ENCODE measurements at places on chromosomes 4 and X. TPM values are rescaled to one million over a fixed set of nuclear protein-coding genes. Genes with fewer than 3 reads are reported as not detected.

- H3K27ac ChIP-seq: peak overlapping the region; percentile 1
- peaks cover 49% of the 10 kb centered on the region for H3K4me1 ChIP-seq
- no peak for DNase-seq
- H3K27me3 ChIP-seq: no peaks in the 10 kb centered on the region
- no peaks in the 10 kb centered on the region for H3K36me3 ChIP-seq
- H3K4me3 ChIP-seq: no peak overlapping the region
These were observed 66.3 kb downstream of the WWC2 start for GRCh38 chr4:183165376-183165775.

DNA sequence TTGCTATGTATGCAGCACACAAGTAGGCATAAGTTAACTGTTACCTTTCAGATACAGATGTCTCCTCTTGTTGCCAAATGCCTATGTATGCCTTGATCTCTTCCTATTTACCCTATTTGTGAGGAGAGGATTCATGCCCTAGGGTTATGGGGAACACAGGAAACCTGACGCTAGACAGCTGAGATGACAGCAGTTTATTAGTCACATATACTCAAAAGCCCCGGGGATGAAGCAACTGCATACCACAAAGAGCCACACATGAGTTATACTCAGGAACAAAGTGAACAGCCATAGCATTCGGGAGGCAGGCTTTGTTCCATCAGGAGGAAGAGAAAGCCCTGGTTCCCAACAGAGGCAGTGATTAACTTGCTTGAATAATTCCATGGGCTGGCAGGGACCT, 1011.7 kb upstream of the PCDH7 start:
- no peaks in the 10 kb centered on the region for H3K27me3 ChIP-seq
- H3K4me3 ChIP-seq: no peak overlapping the region
- DNase-seq: no peak
- H3K36me3 ChIP-seq: peaks cover 22% of the 10 kb centered on the region
- no peak overlapping the region for H3K27ac ChIP-seq

GRCh38 chrX:139113708-139114107, 402.2 kb upstream of the FGF13 start:
- no peaks in the 10 kb centered on the region for H3K36me3 ChIP-seq
- H3K4me3 ChIP-seq: no peak overlapping the region
- no peaks in the 10 kb centered on the region for H3K4me1 ChIP-seq
- no peak for DNase-seq
- H3K27ac ChIP-seq: no peak overlapping the region

- H3K27ac ChIP-seq: no peak overlapping the region
- no peak overlapping the region for H3K4me3 ChIP-seq
- H3K36me3 ChIP-seq: peaks cover 35% of the 10 kb centered on the region
- DNase-seq: no peak
- H3K27me3 ChIP-seq: no peaks in the 10 kb centered on the region
These were observed 170.9 kb downstream of the APBB2 start for GRCh38 chr4:41043465-41043864.

- no peak overlapping the region for H3K27ac ChIP-seq
- H3K36me3 ChIP-seq: no peaks in the 10 kb centered on the region
- H3K4me1 ChIP-seq: peaks cover 20% of the 10 kb centered on the region
- no peak for DNase-seq
These were observed 276.9 kb downstream of the FAM47A start for GRCh38 chrX:33855251-33855650.

- H3K36me3 ChIP-seq: peaks cover 16% of the 10 kb centered on the region
- no peaks in the 10 kb centered on the region for H3K27me3 ChIP-seq
- H3K4me1 ChIP-seq: peaks cover 3% of the 10 kb centered on the region
- H3K27ac ChIP-seq: no peak overlapping the region
- no peak overlapping the region for H3K4me3 ChIP-seq
These were observed 36.9 kb downstream of the TLR10 start for GRCh38 chr4:38745881-38746280.

DNA sequence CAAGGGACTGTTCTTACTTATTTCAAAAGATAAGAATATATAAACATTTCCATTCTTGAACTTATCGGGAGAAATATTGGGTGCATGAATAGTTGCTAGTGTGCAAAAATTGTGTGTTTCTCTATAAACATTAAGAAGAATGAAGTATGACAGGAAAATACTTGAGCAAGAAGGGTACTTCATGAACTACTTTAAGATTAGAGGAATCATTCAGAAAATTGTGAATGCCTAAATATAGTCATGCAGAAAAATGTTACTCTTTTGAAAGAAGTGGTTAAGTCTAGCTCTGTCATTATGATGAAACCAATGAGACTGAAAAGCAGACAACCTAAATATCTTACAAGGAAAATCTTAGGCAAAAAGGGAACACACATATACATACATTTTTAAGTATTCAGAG, 207.8 kb upstream of the PCDH18 start:
- no peak for DNase-seq
- no peaks in the 10 kb centered on the region for H3K27me3 ChIP-seq
- peaks cover 9% of the 10 kb centered on the region for H3K4me1 ChIP-seq
- H3K36me3 ChIP-seq: no peaks in the 10 kb centered on the region

GRCh38 chr4:174926958-174927357, 8.8 kb downstream of the ADAM29 start:
- H3K36me3 ChIP-seq: peaks cover 3% of the 10 kb centered on the region
- H3K27ac ChIP-seq: no peak overlapping the region
- peaks cover 21% of the 10 kb centered on the region for H3K4me1 ChIP-seq
- H3K27me3 ChIP-seq: no peaks in the 10 kb centered on the region
- H3K4me3 ChIP-seq: no peak overlapping the region

DNA sequence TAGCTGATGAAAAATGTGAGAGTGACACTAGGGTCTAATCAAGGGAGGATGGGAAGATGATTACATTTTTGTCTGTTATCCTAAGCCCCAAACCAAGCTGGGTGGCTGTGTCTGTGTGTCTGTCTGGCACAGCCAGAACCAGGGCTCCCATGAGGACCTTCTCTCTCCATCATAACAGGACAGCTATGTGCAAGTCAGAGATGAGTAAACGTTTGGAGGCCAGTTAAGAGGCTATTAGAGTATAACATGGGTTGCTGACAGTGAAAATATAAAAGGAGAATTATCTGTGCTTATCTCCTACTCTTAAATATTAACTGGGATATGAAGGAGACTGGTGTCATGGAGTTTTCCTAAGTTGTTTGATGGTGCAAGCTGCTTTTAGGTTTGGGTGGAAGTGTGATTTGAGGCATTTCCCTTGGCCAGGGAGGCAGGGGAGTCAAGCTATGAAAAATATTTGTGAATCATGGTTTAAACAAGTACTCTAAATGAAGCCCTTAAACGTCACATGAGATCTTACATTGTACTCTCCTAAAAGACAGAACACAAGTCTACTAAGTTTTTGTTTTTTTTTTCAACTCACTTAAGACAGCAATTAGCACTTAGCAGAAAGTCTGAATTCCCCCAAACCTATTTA, 156.2 kb downstream of the ENOX2 start:
- H3K4me1 ChIP-seq: no peaks in the 10 kb centered on the region
- no peak for DNase-seq
- no peak overlapping the region for H3K27ac ChIP-seq

DNA sequence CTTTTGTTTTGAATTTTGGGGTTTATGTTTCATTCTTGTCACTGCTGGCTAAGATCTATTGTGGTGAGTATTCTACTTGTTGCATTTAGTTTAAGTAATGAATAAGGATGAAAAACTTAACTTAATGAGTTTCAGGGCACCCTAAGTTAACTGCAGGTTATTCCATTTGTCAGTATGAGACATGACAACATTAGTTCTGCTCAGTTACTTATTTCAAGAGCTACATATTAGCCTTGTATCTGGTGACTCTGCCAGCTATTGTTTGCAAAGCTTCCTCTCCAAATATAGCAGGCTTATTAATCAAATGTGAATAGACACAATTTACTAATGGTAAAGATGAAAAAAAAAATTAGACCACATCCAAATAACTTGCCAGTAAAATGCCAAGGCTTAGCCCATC, 567.1 kb downstream of the IL15 start:
- no peak for DNase-seq
- no peak overlapping the region for H3K4me3 ChIP-seq
- peaks cover 6% of the 10 kb centered on the region for H3K4me1 ChIP-seq
- no peak overlapping the region for H3K27ac ChIP-seq

GRCh38 chrX:21972721-21973120, 32.2 kb downstream of the SMS start:
- no peak overlapping the region for H3K4me3 ChIP-seq
- no peak for DNase-seq
- H3K36me3 ChIP-seq: peaks cover 49% of the 10 kb centered on the region
- H3K4me1 ChIP-seq: peaks cover 3% of the 10 kb centered on the region

GRCh38 chr4:173746424-173746823, 216.4 kb upstream of the HAND2 start:
- no peak overlapping the region for H3K4me3 ChIP-seq
- H3K36me3 ChIP-seq: no peaks in the 10 kb centered on the region
- peaks cover 5% of the 10 kb centered on the region for H3K4me1 ChIP-seq
- no peaks in the 10 kb centered on the region for H3K27me3 ChIP-seq
- no peak for DNase-seq

GRCh38 chrX:21996872-21997455, 35.2 kb upstream of the PHEX start:
- peaks cover 32% of the 10 kb centered on the region for H3K36me3 ChIP-seq
- peak overlapping the region; percentile 23 for H3K27ac ChIP-seq
- DNase-seq: no peak
- peaks cover 11% of the 10 kb centered on the region for H3K4me1 ChIP-seq
- H3K27me3 ChIP-seq: no peaks in the 10 kb centered on the region

Gene KLHL15
- total RNA-seq: 7.2 TPM
